ENCODE measurements at places on chromosomes 1 and 21.

- DNase-seq = no peak
Observed at GRCh38 chr1:12756768-12757413, 10.9 kb downstream of the CFAP107 start.

DNA sequence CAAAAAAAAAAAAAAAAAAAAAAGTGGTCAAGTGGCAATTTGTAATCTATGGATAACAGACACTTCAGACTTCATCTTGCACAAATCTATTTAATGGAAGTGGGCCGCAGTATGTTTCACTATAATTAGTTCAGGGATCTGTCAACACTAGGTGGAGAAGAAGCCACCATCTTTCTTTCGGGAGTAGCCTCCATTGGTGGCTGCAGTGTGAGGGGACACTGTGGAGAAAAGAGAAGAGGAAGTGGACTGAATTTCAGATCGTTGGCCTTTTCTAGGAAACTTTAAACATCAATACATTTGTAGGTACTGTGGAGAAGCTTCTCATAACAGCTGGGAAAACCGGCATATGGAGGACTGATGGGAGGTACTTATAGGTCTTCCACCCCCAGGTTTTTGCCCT lies 8.0 kb upstream of the ELAPOR1 start:
- DNase-seq = no peak

- no peak for DNase-seq
Observed at GRCh38 chr1:16907870-16908758, 12.3 kb downstream of the RNU1-2 start.

DNA sequence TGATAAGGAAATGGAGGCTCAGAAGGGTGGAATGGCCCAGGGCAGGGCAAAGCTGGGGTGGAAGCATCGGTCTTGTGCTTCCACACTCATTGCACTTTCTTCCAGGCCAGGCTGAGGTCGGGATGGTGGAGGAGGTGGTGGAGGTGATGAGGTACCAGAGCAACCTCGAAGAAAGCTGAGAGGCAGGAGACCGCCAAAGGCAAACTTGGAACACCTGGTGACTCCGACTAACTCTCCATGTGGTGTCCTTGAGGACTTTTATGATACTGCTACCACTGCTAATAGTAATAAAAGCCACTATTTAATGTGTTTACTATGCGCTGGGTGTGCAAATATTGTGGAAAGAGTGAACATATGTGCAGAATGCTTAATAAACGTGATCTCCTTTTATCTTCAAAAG lies 16.9 kb upstream of the BTG2 start:
- no peak for DNase-seq

- no peak for DNase-seq
Observed at GRCh38 chr1:116931016-116931918, 21.6 kb downstream of the PTGFRN start.

- DNase-seq = no peak
Observed at GRCh38 chr1:167249702-167250101, 29.0 kb downstream of the POU2F1 start.

DNA sequence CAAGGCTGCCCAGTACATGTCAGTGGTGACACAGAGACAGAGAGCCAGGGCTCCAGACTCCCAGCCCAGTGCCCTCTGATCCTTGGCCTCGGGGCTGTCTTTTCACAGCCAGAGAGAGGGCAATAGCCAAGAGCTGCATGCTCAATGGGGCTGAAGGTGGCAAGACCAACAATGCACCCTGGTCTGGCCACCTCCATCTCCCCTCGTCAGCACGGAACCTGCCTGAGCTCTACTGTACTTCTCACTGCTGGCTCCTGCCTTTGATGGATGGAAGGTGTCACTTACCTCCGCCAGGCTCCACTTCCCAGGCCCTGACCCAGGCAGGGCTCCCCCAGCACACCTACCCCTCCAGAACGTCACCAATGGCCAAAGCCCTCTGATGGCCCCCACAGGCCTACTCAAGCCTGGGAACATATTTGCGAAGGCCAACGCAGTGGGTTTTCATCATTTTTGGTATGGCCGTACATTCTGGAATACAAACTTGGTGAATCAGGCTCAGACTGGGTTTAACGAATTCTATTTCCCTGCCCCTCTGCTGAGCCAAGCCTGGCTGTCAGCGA lies 88.1 kb downstream of the DMRTB1 start:
- no peak for DNase-seq

DNA sequence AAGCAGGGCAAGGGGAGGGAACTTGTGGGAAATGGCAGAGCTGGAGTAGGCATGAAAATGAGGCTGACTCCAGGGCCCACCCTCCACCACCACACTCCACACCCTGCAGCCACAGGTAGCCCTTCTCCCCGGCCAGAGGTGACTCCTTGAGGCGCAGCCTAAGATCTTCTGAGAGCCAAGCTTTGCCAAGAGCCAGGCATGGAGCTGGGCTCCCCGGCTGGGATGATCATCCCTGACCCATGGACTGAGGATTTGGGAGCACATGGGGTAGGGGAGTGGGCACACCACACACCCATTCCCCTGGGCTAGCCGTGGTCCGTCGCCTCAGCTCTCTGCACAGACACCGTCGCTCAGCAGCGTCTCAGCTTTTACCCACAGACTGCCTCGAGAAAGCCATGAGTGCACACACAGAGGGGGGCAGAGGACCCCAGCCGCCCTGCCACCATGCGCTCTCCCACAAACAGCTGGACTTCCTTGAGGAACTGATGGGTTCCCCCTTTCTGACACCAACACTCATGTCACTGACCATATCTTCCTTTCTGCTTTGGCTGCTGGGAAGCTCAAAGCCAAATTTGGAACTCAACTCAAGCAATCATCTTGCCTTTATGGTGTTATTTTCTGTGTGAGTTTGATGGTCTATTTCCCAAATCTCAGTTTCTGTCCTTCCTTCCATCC lies 123.6 kb upstream of the RUNX3 start:
- no peak for DNase-seq

DNA sequence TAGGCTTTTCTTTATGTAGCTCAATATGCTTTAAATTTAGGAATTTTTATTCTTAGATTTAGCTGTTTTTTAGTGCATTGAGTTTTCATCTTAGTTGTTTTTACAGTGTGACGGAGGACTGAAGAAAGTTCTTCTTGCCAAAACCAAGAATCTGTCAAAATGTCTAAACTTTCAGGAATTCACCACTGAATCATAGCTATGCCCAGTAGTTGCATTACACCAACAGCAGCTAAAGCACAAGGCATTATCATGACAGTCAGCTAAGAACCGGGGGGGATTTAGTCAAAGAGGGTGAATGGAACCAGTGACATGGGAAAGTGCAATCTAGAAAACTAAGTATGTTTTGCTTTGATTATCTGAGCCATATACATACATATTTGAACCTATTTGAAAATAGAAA lies 6.5 kb upstream of the C1orf146 start:
- no peak for DNase-seq

- no peak for DNase-seq
Observed at GRCh38 chr1:90973897-90974798, 47.7 kb downstream of the ZNF644 start.

DNA sequence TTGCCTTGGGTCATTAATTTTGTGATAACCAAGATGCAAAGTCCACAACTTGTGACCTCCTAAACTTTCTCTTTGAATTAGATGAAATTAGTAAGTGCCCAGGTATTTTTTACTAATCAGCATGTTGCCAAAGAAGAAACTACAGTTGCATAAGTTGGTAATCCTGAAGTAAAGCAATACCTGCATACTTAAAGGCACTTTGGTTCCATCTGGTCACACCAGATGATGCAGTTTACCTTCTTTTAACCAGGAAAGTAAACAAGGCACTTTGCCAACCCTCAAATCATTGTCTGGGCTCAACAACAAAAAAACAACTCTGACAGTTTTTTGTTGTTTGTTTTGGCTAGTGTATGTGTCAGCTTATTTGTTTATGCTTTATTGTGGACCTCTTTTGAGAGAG lies 55.5 kb upstream of the DYNLT5 start:
- no peak for DNase-seq

- no peak for DNase-seq
Observed at GRCh38 chr1:10470043-10470442, 2.3 kb downstream of the DFFA start.

DNA sequence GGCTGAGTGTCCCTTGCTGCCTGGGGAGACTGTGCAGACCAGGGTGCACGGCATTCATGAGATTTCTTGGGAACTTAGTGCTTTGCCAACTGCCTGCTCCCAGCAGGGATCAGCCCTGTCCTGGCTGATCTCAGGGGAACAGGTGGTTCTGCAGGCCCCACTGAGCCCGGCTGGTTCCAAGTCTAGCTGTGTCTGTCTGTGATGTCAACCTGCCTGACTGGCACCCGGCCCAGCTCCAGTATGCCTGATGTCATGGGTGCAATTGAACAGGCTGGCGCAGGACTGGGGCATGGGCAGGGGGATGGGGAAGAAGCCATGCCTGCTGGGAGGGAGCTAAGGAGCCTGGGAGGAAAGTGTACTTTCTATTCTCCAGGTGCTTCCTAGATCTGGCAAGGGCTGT lies 227.1 kb downstream of the GRIK3 start:
- DNase-seq = no peak

- DNase-seq = no peak
Observed at GRCh38 chr1:230306169-230306568, 120.0 kb downstream of the PGBD5 start.

GRCh38 chr1:245270972-245271371 lies 116.2 kb downstream of the KIF26B start:
- no peak for DNase-seq

GRCh38 chr1:207807326-207807689 lies 55.5 kb downstream of the CD46 start:
- DNase-seq = no peak

DNA sequence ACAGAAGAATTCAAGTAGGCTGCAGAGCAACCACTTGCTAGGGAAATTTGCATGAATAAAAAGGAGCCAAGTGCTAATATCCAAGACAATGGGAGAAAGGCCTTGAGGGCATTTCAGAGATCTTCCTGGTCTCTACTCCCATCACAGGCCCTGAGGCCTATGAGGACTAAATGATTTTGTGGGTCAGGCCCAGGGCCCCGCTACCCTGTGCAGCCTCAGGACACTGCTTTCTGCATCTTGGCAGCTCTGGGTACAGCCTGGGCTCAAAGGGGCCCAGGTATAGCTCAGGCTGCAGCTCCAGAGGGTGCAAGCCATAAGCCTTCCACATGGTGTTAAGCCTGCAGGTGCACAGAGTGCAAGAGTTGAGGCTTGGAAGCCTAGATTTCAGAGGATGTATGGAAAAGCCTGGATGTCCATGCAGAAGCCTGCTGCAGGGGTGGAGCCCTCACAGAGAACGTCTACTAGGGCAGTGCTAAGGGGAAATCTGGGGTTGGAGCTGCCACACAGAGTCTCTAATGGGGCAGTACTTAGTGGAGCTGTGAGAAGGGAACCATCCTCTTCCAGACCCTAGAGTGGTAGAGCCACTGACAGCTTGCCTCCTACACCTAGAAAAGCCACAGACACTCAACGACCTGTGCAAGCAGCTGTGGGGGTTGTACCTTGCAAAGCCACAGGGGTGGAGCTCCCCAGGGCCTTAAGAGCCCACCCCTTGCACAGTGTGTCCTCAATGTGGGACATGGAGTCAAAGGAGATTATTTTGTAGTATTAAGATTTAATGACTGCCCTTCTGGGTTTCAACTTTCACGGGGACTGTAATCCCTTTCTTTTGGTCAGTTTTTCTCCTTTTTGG lies 13.7 kb upstream of the ACTRT2 start:
- no peak for DNase-seq

GRCh38 chr21:36261459-36261858 lies 58.5 kb upstream of the MORC3 start:
- DNase-seq = no peak

DNA sequence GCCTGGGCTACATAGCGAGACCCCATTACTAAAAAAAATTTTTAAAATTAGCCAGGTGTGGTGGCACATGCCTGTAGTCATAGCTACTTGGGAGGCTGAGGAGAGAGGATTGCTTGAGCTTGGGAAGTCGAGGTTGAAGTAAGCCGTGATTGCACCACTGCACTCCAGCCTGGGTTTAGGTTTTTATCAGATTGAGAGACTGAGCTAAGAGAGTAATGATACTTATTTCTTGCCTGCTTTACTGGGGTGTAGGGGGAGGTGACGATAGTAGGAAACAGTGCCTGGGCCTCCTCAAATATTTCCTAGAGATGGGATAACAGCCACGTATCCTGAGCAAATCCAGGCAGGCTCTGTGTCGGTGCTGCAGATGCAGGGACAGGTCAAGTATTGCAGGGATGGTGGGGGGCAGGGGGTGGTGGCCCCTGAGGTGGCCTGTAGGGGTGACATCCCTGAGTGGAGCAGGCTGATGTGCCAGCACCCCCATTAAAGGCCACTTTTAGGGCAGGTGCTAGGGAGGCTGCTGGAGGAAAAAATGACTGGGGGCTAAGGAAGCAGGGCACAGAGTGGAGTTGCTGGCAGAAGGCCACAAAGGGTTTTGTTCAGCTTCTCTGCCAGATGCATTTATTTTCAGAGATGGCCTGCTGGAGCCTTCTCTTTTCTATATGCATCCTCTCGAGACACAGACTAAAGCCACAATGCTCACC lies 130.5 kb downstream of the RHOU start:
- no peak for DNase-seq

DNA sequence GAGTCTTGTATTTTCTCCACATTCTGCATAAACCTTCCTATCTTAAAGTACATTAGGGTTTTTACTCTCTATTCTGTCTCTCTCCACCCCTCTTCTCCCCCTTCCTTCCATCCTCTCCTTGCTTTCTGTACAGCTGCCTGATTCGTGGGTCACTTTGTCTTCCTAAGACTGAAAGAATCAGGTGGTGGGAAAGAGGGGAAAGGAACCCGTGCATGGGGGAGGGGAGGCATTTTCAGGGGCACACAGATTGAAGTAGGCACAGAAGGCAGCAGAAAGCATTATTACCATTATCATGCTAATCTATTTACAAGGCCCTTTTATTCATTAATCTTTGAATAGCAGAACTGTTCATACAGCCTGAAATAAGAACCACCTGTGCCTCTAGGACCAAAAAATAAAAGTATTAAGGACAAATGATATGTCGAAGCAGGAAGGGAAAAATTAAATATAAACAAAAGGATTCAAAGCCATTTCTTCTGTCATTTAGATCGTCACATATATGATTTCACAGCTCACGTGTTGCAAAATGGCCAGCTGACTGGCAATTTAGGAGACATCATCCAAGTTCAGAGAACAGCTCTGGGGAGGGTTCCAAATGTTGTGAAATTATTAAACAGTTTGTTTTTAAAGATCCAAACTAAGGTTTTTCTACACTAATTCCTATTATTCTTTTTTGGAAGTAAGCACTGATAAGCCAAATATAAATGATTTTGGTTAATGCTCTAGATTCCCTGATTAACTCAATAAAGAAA lies 154.6 kb downstream of the PBX1 start:
- no peak for DNase-seq

DNA sequence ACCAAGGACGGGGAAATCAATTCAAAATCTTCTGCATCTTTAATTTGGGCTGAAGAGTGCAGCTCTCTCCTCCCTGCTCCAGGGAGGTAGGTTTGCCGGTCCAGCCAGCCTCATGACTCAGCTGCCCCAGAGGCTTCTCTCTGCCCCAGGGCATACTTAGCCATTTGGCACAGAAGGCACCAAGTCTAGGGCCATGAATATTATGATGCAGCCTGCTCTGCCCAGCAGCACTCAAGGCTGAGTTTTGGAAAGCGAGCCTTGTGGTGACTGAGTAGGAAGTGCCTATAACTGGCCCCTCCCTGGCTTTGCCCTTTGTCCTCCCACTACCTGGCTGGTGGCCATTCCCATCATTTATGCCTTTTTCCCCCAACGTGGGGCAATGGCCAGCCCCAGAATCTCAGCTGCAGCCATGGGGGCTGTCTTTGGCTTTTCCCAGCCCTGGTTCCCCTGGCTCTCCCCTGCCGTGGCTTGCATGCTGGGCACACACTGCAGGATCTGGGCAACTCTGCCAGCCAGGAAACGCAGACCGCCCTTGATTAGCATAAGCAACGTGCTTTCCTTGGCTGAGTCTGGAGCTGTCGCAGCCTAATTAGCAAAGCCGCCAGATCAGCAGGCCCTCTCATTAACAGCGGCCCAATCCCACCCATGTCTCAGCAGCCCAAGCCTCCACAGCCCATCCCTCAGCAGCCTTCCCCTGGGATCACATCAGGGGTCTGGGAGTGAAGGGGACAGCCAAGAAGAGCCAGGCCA lies 258.6 kb upstream of the TMEM51 start:
- no peak for DNase-seq

Data from D721Med (cell line).